ENCODE measurements at places on chromosomes 7 and 10.

GRCh38 chr10:17348501-17349349 lies 105.7 kb downstream of the ST8SIA6 start:
- DNase-seq, result no peak

DNA sequence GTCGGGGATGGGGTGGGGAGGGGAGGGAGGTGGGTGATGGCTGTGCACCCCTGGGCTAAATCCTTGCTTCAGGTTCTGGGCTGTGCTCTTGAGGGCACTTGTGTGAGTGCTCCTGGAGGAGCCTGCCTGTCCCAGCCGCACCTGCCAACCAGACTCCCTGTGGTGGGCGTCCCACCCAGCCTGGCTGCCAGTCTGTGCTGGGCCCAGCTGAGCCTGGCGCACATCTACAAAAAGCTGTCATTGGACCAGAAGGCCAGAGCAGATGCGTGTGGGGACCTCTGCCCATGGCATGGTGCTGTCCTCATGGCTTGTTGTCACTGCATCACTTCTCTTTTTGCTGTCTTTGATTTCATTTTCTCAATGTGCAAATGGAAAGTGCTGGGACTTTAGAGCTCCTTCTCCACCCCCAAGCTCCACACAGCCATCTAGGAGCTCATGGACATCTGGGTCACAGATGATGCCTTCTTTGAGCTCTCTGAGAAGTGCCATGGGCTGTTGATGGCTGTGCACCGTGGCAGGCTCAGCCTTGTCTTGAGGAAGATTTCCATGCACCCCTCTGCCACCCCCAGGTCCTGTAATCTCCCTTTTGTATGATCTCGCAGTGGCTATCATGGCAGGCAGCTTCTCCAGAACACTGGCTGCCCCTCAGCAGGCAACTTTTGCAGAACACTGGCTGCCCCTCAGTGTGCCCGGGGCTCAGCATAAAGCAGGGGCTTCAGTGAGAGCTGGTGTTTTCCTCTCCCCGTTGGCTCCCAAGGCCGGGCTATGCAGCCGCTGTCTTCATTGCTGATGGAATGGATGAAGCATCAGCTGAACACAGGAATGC lies 83.9 kb downstream of the ADCY1 start:
- no peak for DNase-seq

GRCh38 chr7:149731207-149731955 lies 42.0 kb downstream of the ZNF467 start:
- DNase-seq, result no peak

DNA sequence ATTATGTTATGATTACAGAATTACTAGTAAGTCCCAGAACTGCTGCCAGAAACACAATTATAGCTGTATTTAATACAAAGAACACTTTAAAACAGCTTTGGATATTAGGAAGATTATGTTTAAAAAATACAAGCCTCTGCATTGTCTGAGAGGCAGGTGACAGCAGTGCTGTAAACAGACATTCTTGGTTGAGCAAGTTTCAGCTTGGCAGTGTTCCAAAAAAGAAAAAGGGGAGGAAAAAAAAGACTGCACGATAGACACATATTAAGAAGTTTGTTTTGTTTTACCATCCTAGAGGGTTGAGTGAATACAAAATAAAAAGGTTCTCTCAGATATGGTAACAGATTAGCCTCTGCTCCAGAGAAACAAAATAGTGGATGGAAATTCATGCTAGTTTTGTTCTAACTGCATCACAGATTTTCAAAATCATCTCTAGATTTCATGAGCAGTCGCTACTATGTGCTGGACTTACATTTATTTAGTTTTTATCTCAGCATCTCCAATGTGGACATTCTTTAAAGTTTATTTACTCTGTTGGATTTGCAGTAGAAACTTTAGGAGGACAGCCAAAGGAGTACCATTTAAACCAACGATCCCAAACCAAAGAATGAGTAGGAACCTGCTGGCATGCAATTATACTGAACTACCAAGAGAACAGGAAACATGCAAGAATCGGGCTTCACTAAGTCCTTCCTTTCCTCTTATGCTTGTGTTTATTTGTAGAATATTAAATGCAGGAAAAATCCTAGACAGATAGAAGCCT lies 9.0 kb downstream of the FAM204A start:
- no peak for DNase-seq

DNA sequence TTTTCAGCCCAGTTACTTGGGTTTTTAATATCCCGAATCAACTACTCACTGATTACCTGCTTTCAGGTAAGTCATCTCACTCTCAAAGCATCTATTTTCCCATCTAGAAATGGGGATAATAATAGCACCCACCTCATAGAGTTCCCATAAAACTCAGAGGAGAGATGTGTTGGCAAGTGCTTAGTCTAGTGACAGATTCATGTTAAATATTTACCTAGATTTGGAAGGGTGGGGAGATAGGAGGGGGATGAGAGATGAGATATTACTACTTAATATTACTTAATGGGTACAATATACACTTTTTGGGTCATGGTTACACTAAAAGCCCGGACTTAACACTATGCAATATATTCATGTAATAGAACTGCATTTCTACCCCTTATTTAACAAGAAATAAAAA lies 7.0 kb upstream of the A1CF start:
- no peak for DNase-seq

DNA sequence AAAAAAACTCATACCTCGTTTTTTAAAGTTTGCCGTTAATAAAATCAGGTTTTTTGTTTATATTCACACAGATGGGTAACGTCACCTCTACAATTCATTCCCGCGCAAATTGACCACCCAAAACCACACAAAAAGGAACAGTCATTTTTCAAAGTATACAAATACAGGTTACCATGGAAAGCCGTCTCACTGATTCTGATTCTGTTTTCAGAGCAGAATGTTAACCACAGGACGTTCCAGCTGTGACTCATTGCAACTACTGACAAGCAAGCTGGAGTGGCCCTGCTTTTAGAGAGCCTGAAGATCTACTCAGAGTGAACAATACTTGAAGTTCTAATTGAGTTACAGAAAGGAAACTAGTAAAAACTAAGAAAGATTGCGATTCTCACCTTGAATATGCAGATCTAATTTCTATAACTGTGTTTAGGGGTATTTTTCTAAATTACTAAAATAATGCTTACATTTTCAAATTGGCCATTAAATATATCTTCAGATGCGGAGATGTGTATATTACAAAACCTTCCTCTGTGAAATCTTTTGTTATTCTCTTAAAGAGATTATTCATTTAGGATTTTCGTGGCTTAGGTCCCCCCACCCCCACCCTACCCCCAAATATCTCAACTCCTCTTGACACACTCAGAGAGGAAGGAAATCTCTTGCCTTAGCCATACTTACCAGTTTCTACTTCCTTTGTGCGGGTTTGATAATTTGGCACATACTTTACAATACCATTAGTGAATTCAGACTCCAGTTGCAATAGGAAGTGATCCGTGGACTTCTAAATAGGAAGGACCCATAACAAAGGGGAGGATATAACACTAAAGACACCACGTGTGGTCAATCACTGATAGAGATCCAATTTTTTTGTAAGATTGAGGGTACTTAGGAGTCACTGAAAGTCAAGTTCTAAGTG lies 106.0 kb downstream of the CUBN start:
- DNase-seq, result no peak

DNA sequence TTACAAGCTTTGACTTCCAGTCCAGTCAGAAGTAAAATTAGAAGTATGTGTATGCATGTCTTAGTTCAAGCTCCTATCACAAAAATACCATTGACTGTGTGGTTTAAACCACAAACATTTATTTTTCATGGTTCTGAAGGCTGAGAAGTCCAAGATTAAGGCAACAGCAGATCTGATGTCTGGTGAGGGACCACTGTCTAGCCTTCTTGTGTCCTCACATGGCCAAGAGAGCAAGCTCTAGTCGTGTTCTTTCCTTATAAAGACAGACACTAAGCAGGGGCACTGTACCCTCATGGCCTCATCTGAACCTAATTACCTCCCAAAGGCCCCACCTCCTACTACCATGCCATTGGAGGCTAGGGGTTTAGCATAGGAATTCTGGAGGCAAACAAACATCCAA lies 41.3 kb upstream of the ARL4A start:
- no peak for DNase-seq

GRCh38 chr10:34907743-34908430 lies 92.8 kb upstream of the PARD3 start:
- no peak for DNase-seq

DNA sequence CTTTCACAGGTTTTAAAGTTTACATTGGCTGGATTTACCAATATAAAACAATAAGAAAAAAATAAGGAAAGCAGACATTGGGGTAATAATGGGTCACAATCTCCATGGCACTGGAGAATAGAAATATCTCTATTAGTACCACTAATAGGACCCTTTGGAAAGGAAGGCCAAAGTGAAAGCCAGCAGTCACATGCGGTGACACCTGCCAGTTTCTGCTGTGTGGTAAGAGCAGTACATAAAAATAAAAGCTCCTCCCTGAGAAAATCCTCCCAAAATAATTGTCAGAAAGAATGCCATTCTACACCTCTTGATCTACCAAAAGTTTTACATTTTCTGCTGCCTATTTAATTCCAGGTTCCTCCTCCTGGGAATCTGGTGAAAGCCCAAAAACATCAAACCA lies 30.4 kb upstream of the SLC13A1 start:
- DNase-seq, result no peak

GRCh38 chr10:23203369-23204325 lies 11.5 kb downstream of the PTF1A start:
- no peak for DNase-seq

- no peak for DNase-seq
These were observed 25.3 kb upstream of the SMARCD3 start for GRCh38 chr7:151273651-151274390.

DNA sequence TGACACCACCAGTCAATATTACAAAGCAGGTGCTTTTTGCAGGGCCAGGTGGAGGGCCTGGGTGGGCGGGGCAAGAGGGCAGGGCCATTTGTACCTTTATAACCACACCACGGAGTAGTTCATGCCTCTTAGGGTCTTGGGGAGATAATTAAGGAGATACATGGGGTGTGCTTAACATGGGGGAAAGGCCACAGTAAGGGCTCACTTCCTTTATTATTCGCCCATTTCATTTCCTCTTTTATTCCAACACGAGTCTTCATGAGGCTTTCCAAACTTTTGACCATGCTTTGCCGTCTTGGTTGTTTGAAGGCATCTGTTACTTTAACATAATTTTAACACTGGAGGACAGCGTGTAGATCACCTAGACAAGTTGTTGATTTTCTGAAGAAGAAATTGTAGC lies 33.3 kb upstream of the LYZL2 start:
- DNase-seq, result no peak

DNA sequence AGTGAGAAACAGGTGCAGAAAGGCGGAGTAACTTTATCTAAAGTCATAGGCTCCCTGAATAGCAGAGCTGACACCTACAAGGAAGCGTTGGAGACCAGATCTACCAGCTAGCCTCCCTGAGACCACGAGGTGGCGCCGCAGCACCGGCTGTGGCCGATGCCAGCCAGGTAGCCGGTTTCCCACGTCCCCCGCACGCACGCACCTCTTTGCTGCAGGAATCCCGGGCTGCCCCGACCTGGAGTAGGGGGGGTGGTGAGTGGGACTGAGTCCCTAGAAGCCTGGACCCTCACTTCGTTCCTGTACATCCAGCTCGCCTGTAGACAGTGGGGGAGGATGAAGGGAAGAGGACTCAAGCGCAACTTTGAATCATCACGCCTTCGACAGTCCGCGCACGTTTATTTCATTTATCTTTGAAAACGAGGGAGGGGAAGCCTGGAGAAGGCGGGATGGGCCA lies 3.7 kb downstream of the ELOVL3 start:
- peak; percentile 28 for DNase-seq

DNA sequence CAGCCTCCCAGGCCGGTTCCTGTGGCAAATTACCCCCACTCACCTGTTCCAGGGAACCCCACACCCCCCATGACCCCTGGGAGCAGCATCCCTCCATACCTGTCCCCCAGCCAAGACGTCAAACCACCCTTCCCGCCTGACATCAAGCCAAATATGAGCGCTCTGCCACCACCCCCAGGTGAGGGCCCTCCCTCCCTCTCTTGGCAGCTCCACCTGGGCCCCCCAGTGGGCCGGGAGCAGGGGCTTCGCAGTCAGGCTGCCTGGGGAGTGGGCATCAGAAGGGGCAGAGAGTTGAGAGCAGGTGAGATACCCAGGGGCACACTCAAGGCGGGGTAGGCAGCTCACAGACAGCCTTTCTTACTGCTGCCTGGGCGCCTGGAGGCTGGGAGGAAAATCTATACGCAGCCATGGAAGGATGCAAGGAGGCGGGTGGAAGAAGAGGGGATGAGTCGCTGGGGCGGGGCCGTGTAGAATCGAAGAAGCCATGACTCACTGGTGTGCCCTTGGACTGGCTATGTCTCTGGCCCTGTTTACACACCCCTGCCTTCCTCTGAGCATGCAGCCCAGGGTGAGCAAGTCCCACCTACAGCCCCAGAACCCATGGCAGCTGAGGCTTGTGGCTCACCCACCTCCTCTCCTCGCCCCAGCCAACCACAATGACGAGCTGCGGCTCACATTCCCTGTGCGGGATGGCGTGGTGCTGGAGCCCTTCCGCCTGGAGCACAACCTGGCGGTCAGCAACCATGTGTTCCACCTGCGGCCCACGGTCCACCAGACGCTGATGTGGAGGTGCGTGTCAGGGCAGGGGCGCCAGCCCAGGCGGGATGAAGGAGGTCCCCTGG lies 48.6 kb upstream of the PPIF start:
- DNase-seq, result no peak

DNA sequence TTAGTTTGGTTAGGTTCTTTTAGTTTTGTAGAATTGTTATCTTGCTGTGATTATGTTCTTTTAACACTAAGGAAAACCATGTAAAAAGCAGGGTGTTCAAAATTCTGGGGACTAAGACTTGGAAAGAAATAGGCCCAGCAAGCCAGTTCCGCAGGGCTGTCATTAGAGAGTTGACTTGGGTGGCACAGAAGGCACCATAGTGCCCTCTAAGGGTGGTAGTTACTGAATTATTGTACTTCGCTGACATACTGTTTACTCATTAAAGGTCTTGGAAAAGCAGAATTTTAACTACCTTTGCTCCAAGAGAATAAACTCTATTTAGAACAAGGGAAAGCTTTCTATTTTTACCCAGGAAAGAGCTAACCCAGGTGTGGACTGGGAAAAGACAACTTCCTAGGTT lies 86.5 kb downstream of the OTUD1 start:
- peak; percentile 5 for DNase-seq

DNA sequence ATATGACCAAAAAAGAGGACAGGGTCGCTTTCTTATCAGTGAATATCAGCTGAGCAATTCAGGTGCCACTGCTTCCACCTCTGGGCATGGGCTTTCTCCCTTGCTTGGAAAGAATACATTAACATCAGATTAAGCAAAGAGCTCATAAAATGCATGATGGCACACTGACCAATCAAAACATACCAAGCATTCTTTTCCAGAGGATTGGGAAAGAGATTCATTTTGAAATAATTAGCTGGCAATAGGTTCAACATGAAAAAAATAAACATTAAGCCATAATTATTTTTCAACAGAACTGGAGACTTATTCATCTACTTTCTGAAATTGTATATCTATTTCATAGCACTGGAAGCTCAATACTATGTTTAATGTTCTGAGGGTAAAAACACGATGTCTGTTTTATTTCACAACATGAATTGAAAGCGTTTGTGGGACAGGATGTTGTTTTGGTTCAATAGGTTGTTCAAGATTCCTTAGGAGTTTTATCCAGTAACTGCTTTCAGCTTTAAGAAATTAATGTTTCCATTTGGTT lies 53.2 kb downstream of the TFAM start:
- DNase-seq, result no peak

- no peak for DNase-seq
These were observed 99.1 kb downstream of the CABCOCO1 start for GRCh38 chr10:61761825-61762217.
